ENCODE measurements at places on chromosomes 2 and 18.

- ATAC-seq: no peak
Observed at GRCh38 chr2:122652670-122653069, 897.2 kb downstream of the TSN start.

DNA sequence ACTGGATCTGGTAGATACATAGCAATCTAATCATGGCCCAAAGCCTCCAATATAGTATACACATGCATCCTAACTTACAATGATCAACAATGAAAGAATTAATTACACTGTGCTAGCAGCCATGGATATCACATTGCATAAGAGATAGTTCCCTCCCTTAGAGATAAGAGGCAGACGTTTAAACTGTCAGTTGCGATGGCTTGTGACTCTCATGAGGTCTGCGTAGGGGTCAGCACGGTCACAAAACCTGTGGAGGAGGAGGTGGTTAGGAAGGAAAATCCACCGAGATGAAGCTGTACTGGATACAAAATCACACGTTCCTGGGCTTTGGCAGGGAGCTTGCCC, 800 bp upstream of the RALB start:
- ATAC-seq: no peak

DNA sequence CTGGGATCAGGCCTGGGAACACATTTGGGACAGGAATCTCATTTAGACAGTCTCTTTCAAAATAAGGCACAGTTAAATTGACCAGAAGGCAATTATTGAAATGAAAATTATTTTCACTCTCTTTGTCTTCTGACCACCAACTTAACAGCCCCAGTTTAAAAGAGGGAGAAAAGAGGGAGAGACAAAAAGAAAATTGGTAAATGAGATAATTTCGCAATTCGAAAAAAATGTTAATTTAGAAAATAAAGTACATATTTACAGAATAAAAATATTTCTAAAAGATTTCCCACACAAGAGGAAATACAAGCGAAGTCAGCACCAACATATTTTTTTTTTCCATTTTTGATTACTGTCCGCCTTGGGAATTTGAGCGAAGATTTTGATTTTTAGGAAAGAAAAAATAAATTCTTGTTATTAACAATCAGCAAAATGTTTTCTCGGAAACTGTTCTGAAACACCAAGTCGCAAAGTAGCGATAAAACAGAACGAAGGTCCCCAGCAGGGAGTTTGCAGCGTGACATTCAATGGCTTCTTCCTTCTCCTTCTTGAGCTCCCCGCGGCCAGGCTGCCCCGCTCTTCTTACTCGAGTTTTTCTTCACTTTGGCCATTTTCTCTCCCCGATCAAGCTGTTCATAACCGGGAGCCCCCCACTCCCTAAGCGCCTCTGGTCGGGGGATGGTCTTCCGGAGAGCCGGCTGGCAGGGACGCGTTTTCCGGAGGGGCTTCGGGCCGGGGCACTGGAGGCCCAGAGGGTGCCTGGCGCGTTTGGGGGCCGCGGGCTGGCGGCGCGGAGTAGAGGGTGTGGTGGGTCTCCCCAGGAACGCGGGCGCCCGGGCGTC, 5.0 kb downstream of the SP9 start:
- ATAC-seq: no peak

DNA sequence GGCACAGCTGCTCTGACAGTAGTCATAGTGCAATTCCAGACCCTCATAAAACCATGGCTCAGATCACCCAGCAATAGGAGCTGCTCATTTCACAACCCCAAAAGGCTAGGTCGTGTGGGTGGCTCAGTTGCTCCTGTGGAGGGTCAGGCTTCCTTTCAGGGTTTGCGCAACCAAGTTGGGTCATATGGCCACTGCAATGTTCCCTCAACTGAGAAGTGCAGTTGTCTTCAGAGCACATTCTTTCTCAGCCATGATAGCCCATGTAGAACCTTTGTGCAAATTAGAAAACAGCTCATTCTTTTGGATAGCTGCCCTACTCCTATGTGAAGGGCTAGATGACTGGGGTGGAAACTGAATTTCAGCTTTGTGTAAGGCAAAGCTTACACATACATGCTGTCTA, 3.2 kb downstream of the SERPINB13 start:
- ATAC-seq: peak; percentile 52

DNA sequence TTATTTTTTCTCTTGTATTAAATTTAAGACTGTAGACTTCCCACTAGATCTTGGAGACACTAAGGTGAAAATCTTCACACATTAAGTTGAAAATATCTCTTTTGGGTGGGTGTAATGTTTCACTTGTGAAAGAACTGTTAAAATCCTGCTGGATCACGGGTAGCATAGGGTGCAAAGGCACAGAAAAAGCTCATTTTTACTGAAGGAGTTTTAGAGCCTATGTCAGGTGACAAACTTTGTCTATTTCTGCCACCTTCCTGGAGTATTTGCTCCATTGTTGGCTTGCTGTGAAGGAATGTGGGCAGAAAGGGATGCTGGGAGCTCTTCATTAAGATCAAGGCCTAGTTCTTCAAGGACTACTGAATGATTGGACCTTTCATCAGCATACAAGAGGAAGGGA, 119.4 kb downstream of the FMNL2 start:
- no peak for ATAC-seq

- ATAC-seq: peak; percentile 61
Observed at GRCh38 chr2:8693157-8693821, 11.4 kb downstream of the ID2 start.

DNA sequence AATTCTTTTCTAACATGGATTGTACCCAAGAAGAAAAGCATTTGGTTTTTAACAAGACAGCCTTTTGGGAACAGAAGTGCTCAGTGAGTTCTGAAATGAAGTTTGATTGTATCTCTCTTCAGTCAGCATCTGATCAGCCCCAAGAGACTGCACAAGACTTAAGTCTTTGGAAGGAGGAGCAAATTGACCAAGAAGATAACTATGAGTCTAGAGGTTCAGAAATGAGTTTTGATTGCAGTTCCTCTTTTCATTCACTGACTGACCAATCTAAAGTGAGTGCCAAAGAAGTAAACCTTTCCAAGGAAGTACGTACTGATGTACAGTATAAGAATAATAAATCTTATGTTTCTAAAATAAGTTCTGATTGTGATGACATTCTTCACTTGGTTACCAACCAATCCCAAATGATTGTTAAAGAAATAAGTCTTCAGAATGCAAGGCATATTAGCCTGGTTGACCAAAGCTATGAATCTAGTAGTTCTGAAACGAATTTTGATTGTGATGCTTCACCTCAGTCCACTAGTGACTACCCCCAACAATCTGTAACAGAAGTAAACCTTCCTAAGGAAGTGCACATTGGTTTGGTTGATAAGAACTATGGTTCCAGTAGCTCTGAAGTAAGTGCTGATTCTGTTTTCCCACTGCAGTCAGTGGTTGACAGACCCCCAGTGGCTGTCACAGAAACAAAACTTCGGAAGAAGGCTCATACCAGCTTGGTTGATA, 31.2 kb downstream of the ZDBF2 start:
- ATAC-seq: no peak

- ATAC-seq: peak; percentile 52
Observed at GRCh38 chr2:165406173-165406572, 63.3 kb upstream of the CSRNP3 start.

DNA sequence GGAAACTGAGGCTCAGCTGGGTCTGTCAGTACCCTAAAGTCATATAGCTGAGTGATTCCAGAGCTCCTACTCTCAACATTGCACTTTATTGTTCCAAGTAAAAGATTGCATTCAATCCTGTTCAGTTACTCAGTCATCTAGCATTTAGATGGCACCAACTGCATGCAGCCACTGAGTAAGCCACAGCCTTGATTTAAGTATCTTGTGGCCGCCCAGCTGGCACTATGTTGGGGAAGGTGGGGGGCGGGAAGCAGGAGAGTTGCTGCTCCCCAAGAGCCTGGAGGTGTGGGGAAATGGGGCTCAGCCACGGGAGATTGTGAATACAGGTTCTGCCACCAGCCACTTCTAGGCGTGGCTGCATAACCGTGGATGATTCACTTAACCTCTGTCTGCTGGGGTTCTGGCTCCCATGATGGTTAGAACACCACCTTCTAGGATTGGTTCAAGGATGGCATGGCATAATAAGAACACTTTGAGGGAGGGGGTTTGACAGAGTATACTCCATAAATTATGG, 17.1 kb downstream of the ZFP36L2 start:
- ATAC-seq: no peak

GRCh38 chr2:84906900-84907714, 1.7 kb downstream of the TMSB10 start:
- peak; percentile 16 for ATAC-seq

DNA sequence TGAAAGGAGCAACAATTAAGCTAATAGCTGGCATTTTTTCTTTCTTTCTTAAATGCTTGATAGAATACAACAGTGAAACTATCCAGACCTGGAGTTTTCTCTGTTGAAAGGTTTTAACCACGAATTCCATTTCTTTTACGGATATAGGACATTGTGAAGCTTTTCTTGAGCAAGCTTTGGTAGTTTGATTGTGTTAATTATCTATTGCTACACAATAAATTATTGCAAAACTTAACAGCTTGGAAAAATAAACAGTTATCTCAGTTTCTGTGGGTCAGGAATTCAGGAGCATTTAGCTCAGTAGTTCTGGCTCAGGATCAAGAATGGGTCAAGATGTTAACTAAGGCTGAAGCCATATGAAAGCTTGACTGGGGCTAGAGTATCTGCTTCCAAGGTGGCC, 11.7 kb downstream of the PHOSPHO2 start:
- no peak for ATAC-seq

DNA sequence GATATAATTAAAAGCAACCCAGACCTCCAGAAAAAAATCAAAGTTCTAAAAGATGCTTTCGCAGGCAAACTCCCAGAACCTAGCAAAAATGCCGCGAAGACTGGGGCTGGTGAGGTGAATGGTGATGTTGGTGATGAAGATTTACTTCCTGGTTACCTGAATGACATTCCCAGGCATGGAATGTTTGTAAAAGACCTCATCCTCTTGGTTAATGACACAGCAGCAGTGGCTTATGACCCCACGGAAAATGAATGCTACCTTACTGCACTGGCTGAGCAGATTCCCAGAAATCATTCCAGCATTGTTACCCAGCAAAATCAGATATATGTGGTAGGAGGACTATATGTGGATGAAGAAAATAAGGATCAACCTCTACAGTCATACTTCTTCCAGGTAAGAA, 994 bp downstream of the KLHL41 start:
- ATAC-seq: no peak

DNA sequence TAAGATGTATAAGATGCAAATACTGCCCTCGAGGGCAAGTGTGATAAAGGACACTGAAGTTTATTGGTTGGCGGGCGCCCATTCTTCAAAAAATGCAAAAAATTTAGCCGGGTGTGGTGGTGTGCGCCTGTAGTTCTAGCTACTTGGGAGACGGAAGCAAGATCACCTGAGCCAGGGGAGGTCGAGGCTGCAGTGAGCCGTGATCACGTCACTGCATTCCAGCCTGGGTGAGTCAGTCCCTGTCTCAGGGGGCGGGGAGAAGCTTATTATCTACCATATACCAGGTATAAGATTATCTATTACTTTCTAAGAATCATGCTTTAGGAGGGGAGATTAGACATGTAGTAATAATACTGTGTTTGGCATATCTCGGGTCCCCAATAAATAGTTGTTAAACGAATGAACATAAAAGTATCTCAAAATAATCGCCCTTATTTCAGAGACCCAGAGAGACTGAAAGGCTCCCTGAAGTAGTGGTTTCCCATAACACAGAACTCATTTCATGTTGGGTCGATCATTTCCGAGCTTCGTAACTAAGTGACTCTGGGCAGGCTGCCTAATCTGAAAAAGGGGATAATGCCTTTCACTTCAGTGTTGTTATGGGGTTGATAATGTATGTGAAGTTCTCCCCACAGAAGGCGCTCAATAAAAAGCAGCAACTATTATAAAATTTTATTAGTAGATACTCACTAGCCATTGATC, 1.2 kb upstream of the SELENOI start:
- no peak for ATAC-seq

DNA sequence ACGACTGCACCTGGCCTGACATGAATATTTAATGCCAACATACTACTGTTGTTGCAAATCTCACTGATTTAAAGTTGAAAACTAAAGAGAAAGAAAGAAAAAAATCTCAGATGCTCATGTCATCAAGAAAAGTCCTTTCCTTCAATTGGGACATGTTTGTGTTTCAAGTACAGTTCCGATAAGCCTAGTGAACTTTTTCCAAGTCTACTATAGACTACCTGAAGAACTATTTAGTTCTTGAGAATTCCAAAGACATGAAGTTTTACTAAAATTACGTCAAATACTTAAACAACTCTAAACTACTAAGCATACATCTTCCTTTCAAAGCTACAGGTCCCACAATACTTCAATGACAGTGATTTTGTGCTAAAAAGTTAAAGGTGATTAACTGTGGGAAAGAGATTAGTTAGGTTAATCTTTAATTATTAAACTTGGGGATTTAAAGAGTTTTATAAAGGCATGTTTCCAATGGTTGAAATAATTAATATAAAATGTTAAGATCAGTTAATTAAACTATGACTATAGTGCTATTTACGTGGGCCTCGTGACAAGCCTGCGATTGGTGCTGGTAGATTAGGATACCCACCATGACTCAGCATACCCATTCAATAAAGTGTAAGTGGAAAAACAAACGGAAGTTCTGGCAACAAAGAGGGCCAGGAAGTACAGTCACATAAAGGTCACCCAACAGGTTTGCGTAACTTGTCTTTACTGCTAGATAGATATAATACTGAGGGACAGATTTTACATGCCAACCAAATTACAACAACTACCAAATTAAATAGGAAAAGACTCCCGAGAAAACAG, 55.5 kb downstream of the SEPTIN10 start:
- no peak for ATAC-seq

- no peak for ATAC-seq
Observed at GRCh38 chr2:58494071-58494501, 253.0 kb upstream of the FANCL start.

DNA sequence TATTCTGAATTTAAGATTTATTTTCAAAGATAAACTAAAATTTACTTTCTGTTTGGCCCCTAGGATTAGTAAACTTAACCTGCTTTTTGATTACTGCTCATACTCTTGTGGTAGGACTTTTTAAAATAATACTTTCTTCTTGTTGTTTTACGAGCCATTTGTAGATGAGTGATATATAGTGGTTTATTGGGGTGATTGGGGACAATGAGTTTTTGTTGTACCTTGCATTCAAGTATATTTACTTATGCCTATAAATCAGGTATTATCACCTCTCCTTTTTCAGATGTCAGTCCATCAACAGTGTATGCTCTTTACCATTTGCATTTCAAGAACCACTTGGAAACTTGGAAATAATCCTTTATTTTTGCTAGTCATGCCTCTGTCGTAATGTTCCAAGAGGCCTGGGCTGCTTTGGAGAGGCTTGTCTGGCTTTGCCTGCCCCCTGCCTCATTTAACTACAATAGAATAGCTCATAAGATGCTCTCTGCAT, 131.3 kb downstream of the COMMD1 start:
- no peak for ATAC-seq

DNA sequence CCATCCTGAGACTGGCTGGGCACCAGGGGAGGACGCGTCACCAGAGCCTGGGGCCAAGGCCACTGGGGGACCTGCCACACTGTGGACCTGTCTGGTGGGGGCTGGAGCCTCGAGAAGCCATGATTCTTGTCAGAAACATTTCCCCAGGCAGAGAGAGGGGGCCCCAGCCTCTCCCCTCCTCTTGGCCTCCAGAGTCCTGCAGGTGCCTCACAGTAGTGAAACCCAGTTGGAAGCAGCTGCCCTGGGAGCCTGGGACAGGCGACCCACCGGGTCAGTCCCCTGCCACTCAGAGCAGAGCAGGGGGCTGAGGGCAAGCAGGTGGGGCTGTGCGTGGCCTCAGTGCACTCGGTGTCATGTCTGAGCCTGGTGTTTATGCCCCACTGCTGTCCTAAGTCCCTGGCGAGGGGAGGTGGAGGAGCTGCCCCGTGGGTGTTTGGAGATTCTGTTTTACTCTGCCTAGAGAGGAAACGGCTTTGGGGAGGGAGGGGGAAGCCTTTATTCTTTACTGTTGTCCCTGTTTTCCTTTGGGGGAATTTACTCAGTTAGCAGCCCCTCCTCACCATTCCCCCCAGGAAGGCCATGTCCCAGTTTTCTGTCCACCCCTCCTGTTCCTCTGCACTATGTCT, 7.7 kb downstream of the OXER1 start:
- ATAC-seq: no peak

Measured in motor neuron (in vitro differentiated cells).